ENCODE measurements at places on chromosomes 13 and 19.
A peak's percentile ranks its signal among the peaks of the same experiment; 100 is the strongest.

- peaks cover 16% of the 10 kb centered on the region for H3K4me1 ChIP-seq
- no peak for DNase-seq
- no peaks in the 10 kb centered on the region for H3K36me3 ChIP-seq
- H3K27ac ChIP-seq: peak overlapping the region; percentile 89
- H3K4me3 ChIP-seq: peak overlapping the region; percentile 80
- H3K27me3 ChIP-seq: no peaks in the 10 kb centered on the region
These were observed 1.3 kb downstream of the NECTIN2 start for GRCh38 chr19:44847144-44848035.

DNA sequence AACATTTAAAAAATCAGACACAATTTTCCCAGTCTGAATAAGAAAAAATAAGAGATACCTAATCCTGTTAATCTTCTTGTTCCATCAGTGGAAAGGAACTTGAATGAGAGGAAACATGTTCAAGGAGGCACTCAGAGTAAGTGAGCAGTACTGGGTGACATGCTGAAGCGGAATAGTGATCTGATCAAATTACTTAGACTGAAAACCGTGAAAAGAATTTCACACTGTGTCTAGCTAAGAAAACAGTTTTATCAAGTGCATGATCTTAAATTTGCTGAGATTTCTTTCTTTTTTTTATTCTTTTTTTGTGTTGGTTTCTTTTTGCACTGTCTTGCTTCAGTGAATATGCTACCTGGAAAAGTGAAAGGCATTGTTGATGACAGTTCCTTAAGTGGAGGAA, 249.5 kb upstream of the SLC10A2 start:
- no peak overlapping the region for H3K27ac ChIP-seq
- no peak overlapping the region for H3K4me3 ChIP-seq
- no peaks in the 10 kb centered on the region for H3K4me1 ChIP-seq
- no peaks in the 10 kb centered on the region for H3K36me3 ChIP-seq

DNA sequence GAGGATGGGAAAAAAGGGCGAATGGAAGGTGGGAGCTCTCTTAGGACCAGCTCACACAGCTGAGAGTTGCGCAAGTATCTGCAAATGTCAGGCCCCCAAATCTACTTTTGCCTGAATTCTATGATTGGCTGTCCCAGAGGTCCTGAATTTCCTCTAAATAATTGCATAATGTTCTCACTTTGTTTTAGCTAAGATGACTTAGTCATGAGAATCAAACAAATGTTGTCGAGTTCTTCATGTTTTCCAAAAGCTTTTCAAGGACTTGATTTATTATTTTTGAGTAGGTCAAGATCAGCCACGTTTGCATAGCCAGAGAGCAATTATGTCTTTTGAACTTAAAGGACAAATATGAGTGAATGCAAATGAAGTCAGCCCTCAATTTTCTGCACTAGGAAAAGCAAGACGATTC, 246.6 kb upstream of the MAB21L1 start:
- no peak overlapping the region for H3K27ac ChIP-seq
- H3K4me1 ChIP-seq: peaks cover 20% of the 10 kb centered on the region
- no peak overlapping the region for H3K4me3 ChIP-seq
- DNase-seq: no peak

DNA sequence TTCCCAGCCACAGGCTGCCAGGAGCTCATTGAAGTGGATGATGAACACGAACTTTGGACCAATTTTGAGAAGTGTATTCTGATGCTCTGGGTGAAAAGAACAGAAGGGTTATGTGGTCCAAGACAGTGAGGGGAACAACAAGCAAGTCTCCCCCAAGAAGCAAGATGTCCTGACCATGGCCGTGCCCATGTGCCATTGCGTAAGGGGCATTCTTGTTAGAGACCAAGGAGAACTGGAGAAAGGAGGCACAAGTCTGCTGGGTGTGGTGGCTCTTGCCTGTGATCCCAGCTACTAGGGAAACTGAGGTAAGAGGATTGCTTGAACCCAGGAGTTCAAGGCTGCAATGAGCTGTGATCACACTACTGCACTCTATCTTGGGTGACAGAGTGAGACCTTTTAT, 27.0 kb upstream of the UBAC2 start:
- H3K4me3 ChIP-seq: no peak overlapping the region
- DNase-seq: no peak
- H3K4me1 ChIP-seq: no peaks in the 10 kb centered on the region
- H3K36me3 ChIP-seq: no peaks in the 10 kb centered on the region

DNA sequence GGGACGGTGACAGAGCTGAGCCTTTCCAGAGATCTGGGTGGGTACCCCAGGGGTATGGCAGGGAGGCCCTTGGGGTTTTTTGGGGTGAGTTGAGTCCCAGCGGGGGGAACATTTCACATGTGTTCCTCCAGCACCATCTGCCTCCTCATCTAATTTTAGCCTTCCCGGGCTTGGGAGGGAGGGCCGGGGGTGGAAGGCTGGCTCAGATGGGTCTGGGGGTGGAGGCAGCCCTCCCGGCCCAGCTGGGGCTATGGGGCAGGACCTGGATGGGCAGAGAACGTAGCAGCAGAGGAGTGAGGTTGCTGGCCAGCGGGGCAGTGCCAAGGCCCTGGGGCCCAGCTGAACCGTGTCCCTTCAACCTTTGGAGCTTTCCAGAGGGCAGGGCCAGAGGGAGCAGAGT, 23.5 kb downstream of the ADGRL1 start:
- H3K4me3 ChIP-seq: no peak overlapping the region
- no peaks in the 10 kb centered on the region for H3K4me1 ChIP-seq
- no peak overlapping the region for H3K27ac ChIP-seq
- H3K36me3 ChIP-seq: no peaks in the 10 kb centered on the region
- no peak for DNase-seq

DNA sequence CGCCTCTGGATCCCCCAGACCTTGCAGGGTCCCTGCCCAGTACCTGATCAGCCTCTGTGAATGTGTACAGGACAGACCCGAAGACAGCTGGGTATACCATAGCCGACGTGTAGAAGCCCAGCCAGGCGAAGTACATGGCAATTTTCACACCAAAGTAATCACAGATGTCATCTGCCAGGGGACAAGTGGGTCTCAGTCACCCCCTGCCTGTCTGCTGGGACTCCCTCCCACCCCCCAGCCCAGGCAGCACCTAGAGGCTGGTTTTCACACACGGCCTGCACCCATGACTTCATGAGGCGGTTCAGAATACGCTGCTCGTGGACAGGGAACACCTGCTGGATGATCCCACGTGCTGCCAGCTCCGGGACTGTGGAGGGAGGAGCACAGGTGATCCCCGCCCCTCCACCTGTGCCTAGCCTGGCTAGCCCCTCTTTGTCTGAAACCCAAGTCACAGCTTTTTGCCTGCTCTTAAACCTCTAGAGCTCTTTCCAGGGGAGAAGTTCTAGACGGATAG, 3.6 kb downstream of the ANO8 start:
- peaks cover 19% of the 10 kb centered on the region for H3K4me1 ChIP-seq
- H3K4me3 ChIP-seq: no peak overlapping the region
- DNase-seq: no peak
- peaks cover 4% of the 10 kb centered on the region for H3K36me3 ChIP-seq

DNA sequence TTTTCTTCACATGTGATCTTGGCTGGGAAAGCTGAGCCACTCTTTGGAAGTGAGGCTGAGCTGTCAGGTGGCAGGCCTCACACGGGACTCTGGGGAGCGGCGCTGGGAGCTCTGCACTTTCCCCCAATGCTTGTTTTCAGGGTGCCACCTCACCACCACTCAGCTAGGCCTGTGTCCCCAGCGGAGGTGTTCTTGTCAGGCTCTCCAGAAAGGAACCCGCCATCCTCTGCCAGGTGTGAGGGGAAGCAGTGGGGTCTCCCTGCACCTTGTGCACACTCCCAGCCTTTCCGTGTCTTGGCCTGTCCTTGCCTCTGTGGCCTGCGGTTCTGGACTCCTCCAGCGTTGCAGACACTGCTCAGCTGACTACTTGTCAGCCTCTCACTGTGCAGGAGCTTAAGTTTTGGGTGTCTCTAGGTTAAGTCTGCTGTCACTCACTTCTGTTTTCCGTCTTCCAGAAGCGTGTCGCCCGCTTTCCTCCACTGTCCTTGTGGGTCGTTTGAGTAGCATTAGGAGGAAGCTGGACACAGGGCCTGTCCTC, 51.9 kb downstream of the GGACT start:
- no peak overlapping the region for H3K4me3 ChIP-seq
- H3K36me3 ChIP-seq: no peaks in the 10 kb centered on the region
- no peak for DNase-seq

GRCh38 chr13:51208716-51209115, 13.5 kb upstream of the FAM124A start:
- DNase-seq: no peak
- no peaks in the 10 kb centered on the region for H3K36me3 ChIP-seq
- H3K4me3 ChIP-seq: no peak overlapping the region
- no peaks in the 10 kb centered on the region for H3K27me3 ChIP-seq
- H3K4me1 ChIP-seq: no peaks in the 10 kb centered on the region

Measured in thoracic aorta (tissue), 2 donors.